Activated T-helper 1 cell treated with anti-CD3 and anti-CD28 coated beads, Interleukin-2, amount 50 U/mL, for 16 hours (primary cell): ENCODE measurements at places on chromosomes 16 and 17.

- no peak for DNase-seq
Observed at GRCh38 chr16:63553980-63554379, 1517.7 kb upstream of the CDH8 start.

- DNase-seq = no peak
Observed at GRCh38 chr17:39688945-39689344, 1.1 kb upstream of the PGAP3 start.

- DNase-seq = no peak
Observed at GRCh38 chr17:22703204-22703603, 1010.9 kb downstream of the KCNJ18 start.

GRCh38 chr17:70258465-70258864, 89.1 kb downstream of the KCNJ2 start:
- no peak for DNase-seq

GRCh38 chr17:29212681-29213121, 32.5 kb upstream of the MYO18A start:
- no peak for DNase-seq

DNA sequence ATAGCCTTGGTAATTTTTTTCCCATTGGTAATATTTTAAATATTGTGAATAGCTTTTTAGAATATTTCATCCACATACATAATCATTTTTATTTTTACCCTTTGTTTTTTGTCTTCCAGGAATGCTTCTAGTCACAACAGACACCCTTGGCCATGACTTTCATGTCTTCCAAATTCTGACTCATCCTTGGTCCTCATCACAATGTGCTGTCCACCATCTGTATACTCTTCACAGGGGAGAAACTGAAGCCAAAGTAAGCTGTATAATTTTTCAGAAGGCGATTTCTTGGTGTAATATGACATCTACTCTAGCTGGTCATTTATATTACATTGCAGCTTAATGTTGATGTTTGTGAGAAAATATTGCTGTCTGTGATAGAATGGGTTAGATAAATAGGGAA, 269.4 kb downstream of the BCAS3 start:
- no peak for DNase-seq

- no peak for DNase-seq
Observed at GRCh38 chr16:12735805-12736204, 67.9 kb downstream of the CPPED1 start.

- no peak for DNase-seq
Observed at GRCh38 chr17:76702076-76702475, 8.7 kb downstream of the MXRA7 start.

DNA sequence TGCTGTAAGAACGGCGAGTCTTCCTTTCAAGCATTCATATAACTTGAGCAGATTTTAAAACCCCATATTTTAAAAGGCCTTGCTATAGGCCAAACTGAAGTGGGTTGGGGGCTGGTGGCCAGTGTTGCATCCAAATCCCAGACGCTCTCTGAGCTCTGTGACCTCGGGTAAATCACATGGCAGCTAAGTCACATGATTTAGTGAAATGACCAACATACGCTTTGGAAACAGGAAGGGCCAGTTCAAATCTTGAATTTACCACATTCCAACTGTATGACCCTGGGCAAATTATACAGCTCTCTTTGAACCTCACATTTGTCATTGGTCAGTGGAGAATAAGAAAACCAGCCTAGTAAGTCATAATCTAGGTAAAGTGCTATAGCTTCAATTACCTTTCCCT, 519.3 kb downstream of the HAPSTR1 start:
- DNase-seq = no peak

GRCh38 chr17:73878923-73879322, 234.7 kb upstream of the SDK2 start:
- no peak for DNase-seq

GRCh38 chr17:38730526-38731379, 612 bp downstream of the CISD3 start:
- no peak for DNase-seq

DNA sequence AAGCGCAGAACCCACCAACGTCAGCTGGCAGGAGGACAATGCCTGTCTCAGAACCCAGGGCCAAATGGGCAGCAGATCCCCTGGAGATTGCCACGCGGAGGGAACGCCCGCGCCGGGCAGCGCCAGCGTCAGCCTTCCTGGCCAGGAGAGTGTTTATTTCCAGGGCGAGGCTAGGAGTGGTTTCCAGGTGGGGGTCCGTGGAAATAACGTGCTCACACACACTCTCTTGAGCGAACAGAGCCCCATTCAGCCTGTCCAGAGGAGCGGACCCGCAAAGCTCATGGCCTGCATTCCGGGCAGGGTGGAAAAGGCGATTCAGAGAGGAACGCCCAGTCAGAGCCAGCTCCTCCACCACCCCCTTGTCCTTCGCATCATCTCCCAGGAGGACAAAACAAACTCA, 40.3 kb downstream of the SDK2 start:
- no peak for DNase-seq

DNA sequence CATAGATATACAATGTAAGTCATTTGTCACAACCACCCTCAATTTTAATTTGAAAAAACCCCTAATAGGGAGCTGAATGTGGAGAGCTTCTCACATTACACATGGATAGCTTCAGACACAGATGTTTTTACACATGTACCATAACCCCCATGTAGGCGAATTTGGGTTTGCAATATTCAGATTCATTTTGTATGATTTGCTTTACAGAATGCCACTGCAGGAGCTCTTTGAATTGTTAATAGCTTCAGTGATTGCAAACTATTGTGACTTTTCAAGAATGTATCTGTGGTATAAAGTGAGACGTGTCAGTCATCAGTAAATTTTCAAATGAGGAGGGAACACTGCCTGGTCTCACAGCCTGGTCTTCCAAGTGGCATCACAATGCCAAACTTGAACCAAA, 112.6 kb upstream of the CACNG5 start:
- no peak for DNase-seq

- no peak for DNase-seq
Observed at GRCh38 chr17:75849724-75850123, 5.4 kb downstream of the WBP2 start.

- no peak for DNase-seq
Observed at GRCh38 chr16:567373-568256, 810 bp downstream of the NHLRC4 start.

DNA sequence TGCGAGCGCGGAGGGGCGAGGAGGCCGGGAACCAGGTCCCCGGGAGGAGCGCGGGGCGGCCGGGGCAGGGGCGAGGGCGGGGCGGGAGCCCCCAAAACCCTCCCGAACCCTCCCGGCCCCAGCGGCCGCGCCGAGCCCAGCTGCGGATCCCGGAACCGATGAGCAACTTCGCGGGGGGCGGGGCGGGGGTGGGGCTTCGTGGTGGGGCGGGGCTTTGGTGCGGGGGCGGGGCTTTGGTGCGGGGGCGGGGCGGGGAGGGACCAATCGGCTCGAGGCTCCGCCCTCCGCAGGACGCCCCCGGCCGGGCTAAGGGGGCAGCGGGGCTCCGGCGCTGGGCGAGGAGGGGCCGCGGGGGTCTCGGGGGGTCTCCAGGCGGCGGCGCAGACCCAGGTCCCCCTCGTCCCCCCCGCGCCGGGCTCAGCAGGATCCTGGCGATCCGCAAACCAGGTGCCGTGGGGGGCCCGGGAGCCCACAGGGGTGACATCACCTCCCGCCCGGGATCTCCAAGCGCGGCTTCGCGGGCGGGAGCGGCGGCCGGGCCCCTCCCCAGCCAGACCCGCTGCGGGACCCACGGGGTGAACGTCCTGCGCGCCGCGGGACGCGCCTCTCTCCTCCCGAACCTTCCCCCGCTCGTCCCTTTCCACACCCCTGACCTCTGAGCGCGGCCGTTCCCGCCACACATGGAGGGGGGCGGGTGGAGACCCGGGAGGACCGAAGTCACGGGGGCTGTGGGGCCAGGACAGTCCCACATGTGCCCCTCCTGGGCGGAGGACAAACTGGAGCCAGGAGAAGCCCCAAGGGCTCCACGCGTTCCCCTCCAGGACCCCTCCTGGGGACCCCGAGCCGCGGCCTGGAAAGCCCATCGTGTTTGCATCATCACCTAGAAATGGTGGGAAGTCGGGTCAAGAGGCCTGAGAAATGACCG, at the start of gene ABR:
TSS of gene ABR (minus strand) at position 164 of the 925 bp plus-strand sequence. CDS start 254 bp downstream, outside the sequence.
- peak; percentile 33 for DNase-seq

- DNase-seq = no peak
Observed at GRCh38 chr17:37124821-37125173, 176.0 kb downstream of the AATF start.

- DNase-seq = no peak
Observed at GRCh38 chr17:71192039-71192555, 928.7 kb upstream of the SOX9 start.

DNA sequence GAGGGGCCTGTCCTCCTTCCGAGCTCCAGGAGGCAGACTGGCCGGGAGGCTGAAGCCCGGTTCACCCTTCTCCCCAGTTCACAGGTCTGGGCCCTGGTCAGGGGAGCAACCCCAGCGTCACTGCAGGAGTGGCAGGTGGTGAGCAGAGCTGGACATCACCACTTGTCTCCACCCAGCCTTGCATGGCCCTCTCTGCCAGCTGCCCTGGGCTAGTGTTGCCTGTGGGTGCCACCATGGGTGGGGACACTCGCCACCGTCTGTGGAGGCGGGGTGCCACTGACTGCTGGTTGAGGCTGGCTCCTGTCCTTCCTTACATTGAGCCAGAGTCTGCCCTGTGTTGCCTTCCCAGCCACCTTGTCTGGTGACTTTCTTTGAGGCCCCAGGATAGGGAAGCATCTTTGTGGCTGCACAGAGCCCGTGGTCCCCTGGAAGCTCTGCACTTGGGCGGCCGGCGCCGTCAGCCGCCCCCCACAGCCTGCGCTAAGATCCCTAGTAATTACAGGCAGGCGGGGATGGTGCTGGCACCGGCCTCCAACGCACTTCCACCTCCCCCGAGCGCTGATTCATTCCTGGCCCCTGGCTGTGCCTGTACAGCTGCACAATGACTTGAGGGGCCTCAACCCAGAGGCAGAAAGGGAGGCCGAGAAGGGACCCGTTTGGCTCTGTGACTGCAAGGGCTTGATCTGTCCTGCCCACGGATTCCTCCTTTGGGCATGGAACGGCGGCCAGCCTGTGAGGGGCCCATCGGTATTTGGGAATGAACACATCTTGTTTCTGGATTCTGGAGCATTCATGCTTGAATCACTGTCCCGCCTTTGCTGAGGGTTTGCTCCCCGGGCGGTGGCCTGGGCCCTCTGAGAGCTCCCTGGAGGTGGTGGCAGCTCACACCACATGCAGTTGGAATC, 5.2 kb downstream of the BAIAP2 start:
- no peak for DNase-seq

DNA sequence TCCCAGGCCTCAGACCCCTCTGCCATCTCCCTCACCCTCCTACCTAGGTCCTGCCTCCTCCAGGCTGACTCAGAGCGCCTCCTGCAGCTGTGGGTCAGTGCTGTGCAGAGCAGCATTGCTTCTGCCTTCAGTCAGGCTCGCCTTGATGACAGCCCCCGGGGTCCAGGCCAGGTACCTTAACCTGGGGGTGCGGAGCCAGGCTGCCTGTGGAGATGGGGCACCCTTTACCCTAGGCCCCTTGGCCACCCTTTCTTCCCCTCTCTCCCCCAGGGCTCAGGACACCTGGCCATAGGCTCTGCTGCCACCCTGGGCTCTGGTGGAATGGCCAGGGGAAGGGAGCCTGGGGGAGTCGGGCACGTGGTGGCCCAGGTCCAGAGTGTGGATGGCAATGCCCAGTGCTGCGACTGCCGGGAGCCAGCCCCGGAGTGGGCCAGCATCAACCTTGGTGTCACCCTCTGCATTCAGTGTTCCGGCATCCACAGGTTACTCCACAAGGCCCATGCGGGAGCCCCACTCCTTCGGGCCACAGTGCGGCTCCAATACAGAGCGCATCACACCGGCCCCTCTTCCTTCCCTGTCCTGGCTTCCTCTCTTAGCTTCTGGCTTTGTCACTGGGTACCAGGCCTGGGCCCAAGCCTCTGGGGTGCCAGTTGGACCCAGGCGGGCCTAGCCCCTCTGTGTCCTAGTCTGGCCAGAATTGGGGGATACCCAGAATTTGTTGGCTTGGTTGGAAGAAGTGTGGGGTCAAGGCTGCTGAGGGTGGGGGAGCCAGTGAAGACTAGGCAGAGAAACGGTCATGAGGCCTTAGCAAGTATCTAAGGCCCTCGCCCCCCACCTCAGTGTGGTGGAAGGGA, 5.0 kb upstream of the KCTD11 start:
- DNase-seq = no peak

DNA sequence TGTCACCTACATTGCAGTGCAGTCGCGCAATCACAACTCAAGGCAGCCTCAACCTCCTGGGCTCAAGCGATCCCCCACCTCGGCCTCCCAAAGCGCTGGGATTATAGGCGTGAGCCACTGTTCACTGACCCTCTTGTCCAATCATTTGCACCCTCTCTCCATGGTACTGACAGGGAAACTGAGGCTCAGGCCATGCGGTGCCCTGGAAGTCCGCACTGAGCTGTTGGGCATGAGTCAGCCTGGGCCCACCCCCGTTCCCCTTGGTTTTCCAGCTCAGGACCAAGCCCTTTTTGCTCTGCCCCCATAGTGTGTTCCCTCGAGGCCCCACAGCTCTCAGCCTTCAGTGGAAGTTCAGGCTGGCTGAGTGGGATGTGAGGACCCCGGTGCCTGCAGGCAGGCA, 10.1 kb downstream of the GSE1 start:
- no peak for DNase-seq

GRCh38 chr16:86846136-86846535, 267.8 kb downstream of the FOXL1 start:
- no peak for DNase-seq

- DNase-seq = no peak
Observed at GRCh38 chr17:9944704-9945103, 39.6 kb upstream of the RCVRN start.

GRCh38 chr17:10757067-10757466, 27.2 kb upstream of the TMEM220 start:
- DNase-seq = no peak

DNA sequence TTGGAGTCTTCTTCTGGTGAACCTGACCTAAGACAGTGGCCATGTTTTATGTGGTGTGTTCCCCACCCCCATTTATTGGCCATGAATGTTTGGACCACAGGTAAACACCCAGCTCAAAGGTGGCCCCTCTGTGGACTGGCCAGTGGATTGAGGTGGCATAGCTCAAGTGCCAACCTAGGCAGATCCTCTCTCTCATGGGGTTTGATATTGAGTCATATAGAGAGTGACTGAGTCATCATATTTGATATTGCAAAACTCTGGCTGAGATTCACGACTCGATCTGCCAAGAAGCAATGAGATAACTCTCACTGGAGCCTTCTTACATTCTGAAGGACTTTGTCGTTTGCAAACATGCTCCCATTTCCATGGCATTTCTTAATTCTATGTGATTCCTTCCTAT, 10.5 kb upstream of the TEKT3 start:
- DNase-seq = no peak

DNA sequence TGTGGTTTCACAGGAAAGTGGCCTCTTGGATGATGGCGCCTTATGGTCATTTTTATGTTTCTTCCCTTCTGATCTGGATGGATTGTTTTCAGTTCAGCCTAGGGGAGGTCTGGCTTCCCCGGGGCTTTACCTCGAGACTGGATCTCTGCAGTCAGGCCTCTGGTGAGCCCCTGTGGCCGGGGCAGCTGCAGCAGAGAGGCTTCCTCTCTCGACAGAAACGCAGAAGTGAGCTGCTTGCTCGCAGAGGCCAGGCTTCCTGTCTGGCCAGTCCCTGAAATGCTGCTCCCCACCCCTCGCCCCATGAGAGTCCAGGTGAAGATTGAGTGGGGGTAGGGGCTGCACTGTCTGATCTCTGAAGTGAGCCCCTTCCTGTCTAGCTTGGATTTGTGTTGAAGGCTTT, 44.0 kb downstream of the PLCG2 start:
- DNase-seq = no peak
